Activated CD4-positive, CD25-positive, alpha-beta regulatory T cell treated with anti-CD3 and anti-CD28 coated beads, Interleukin-2, amount 50 U/mL, for 24 hours (primary cell): ENCODE measurements at places on chromosomes 3 and 15.
A peak's percentile ranks its signal among the peaks of the same experiment; 100 is the strongest.

DNA sequence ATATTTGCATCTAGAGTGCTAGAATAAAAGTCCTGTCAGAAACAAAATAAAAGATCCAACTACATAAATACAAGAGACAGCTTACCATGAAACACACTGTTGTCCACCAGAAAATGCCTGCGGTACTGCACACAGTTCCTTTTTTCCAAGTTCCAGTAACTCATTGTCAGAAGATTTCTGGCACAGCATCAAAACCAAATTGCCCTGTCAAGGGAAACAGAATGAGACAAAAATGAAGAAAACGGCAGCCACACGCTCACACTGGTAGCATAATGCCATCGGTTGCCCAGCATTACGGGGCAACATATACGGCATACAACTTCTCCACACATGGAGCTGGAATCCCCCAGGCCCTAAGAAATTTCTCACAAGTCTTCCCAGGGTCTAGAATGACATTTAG, 40.8 kb downstream of the PLCH1 start:
- no peak for ATAC-seq

- no peak for ATAC-seq
Measured at GRCh38 chr15:92283813-92284212, 109.9 kb upstream of the ST8SIA2 start.

GRCh38 chr3:122058294-122058693, 3.1 kb downstream of the CD86 start:
- peak; percentile 35 for ATAC-seq

GRCh38 chr3:86653661-86654205, 337.2 kb downstream of the VGLL3 start:
- ATAC-seq: no peak

DNA sequence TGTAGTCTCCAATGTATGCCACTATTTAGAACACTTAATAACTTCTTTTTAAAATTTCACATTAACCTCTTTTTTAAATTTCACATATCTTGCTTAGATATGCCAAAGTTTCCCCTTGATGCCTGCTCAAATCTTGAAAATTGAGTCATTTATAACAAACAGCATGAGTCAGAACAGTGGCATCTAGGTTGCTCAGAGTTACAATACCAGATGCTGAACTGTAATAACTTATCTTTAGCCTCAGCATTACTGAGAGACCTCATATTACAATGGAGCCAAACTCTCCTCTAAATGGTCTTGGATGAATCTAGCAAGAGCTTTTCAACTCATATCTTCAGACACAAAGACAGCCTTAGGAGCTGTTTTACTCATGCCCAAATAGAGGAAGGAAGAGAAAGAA, 439.3 kb upstream of the ARPP21 start:
- no peak for ATAC-seq
